ENCODE measurements at places on chromosomes 12 and 14.

DNA sequence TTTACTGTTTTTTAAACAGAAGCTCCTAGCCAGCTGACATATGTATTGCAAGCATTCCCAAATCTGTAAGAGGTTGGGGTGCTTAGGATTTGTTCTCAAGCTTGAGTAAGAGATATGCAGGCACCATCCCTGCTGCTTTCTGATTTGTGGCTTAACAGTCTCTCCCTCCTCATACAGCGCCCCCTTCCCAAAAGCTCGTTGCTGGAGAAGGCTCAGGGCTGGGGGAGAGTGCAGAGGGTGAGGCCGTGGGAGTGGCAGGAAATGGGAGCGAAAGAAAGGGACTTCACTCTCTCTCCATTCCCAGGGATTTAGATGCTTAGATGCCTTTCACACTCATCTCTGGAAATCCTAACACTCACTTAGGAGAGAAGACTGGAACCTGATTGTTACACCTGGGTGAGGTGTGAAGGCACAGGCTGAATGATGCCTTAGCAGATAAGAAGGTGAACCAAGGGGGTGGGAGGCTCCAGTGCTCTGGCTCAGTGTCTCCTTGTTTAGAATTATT, 172.0 kb downstream of the C12orf75 start:
- DNase-seq, result no peak

GRCh38 chr12:95848575-95849388, 10.0 kb upstream of the SNRPF start:
- no peak for DNase-seq

GRCh38 chr12:115895247-115895646, 382.2 kb downstream of the MED13L start:
- no peak for DNase-seq

GRCh38 chr12:77364400-77364799, 299.0 kb upstream of the E2F7 start:
- DNase-seq, result no peak

DNA sequence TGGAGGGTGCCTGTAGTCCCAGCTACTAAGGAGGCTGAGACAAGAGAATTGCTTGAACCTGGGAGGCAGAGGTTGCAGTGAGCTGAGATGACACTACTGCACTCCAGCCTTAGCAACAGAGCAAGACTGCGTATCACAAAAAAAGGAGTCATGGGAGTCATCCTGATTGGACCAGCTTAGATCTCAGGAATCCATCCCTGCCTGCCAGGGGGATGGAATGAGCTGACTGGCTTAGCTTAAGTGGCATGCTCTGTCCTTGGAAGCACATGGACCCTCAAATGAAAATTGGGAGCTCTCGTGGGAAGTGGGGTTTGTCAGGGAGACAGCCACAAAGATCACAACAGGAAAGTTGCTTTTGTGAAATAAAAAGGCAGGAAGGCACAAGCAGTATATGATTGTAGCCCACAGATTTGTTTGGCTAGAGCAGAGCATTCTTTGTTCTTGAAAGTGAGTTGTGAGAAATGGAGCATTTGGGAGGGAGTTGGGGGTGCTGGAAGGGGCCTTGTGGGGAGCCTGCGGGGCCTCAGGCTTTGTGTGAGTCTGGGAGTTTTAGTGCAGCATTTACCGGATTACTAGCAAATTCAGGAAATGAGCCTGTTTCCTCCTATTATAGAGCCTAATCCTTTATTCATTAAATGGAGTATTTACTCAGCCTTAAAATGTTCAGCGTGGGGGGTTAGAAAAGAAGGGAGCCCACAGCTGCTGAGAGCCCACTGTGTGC, 30.7 kb downstream of the DGLUCY start:
- DNase-seq, result no peak

GRCh38 chr12:55707219-55707671, 459 bp downstream of the ITGA7 start:
- no peak for DNase-seq

Data from CD4-positive, alpha-beta T cell treated with Interleukin-15 for 4 hours (primary cell).